ENCODE measurements at places on chromosomes 1 and 21. TPM values are rescaled to one million over a fixed set of nuclear protein-coding genes. Genes with fewer than 3 reads are reported as not detected.

The PPIE gene
- 36.3 TPM for total RNA-seq

The FCRL5 gene
- 111 TPM for total RNA-seq

The CHRM3 gene
- 4.3 TPM for total RNA-seq

The PTPN14 gene
- total RNA-seq: 20.2 TPM

The PADI2 gene
- total RNA-seq: 37.7 TPM

The LHX8 gene
- not detected for total RNA-seq

The CACNA1S gene
- total RNA-seq: 0.09 TPM

The ZNHIT6 gene
- 9.9 TPM for total RNA-seq

Data from spleen (tissue), 13 donors.